Activated T-helper 1 cell treated with anti-CD3 and anti-CD28 coated beads, Interleukin-2, amount 50 U/mL, for 16 hours (primary cell): ENCODE measurements at places on chromosomes 7 and 10.

GRCh38 chr7:88480896-88481295, 174.2 kb upstream of the STEAP4 start:
- DNase-seq, result no peak

DNA sequence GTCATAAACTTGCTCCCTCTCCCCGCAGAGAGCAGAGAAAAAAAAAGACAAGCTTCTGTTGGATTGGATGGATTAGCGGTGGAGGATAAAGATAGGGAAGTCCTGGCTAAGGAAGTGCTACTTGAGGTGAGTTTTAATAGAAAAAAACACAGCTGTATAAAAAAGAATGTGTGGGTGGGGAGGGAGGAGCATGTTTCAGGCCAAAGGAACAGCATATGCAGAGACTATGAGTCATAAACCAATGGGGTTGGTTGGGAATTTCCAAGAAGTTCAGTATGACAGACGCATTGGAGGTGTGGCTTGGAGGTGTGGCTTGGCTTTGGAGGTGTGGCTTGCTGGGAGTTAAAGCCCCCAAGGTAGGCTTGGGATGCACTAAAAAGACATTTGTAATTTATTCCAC, 103.0 kb upstream of the LSM8 start:
- peak; percentile 1 for DNase-seq

GRCh38 chr10:48639632-48640031, 34.8 kb upstream of the ARHGAP22 start:
- DNase-seq, result no peak

DNA sequence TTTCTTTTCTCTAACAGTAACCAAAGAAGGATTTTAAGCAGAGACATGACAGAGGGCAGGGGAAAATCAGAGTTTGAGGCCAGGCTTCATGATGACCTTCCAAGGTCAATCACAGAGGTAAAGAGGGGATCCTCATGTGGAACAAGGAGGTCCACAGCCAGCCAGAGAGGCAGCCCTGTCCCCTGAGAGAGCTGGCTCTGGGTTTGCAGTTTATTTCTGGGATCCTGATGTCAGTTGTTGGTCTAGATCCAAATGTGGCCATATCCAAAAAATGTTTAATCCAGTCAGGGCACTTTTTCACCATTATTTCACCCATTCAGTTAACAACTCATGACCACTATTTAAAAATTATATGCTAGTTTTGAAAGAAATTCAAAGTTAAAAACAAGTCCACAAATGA, 45.6 kb downstream of the GPR141 start:
- no peak for DNase-seq

- no peak for DNase-seq
Measured at GRCh38 chr7:150811-151221, 41.6 kb upstream of the FAM20C start.

DNA sequence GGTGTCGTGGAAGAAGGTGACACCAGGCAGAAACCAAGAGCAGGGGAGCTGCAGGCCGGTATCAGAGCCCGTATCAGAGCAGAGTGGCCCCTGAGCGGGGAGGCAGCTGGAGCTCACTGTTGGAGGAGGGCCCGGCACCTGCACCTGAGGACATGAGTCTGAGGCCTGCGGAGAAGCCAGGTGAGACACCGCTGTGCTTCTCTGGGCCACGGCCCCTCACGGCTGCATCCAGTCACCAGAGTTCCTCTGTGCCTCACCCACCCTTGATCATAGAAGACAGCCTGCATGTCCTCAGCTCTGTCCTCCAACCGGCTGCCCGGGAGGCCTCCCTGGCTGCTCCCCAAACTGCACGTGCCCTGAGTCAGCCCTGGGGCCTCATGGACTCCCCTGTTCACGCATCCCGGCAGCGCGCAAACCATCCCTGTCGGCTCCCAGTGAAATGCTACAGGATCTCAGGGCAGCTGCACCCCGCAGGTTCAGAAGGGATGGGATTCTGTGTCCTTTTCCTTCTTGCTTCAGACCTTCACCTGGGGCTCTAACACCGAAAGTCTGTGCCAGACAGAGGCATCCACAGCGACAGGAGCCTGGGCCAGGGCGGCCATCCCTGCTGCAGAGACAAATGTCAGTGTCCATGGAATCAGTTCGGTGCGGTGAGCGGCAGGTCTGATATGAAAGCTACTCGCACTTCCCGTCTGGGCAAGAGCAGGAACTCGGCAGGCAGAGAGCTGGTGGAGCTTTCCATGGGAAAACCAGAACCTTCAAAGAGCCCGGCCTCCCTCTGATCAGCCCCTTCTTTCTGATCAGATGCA, 111.9 kb upstream of the FAM20C start:
- DNase-seq, result no peak

- no peak for DNase-seq
Measured at GRCh38 chr7:131466735-131467365, 89.6 kb downstream of the PODXL start.

GRCh38 chr10:16954280-16955030, 137.2 kb upstream of the RSU1 start:
- DNase-seq, result no peak

DNA sequence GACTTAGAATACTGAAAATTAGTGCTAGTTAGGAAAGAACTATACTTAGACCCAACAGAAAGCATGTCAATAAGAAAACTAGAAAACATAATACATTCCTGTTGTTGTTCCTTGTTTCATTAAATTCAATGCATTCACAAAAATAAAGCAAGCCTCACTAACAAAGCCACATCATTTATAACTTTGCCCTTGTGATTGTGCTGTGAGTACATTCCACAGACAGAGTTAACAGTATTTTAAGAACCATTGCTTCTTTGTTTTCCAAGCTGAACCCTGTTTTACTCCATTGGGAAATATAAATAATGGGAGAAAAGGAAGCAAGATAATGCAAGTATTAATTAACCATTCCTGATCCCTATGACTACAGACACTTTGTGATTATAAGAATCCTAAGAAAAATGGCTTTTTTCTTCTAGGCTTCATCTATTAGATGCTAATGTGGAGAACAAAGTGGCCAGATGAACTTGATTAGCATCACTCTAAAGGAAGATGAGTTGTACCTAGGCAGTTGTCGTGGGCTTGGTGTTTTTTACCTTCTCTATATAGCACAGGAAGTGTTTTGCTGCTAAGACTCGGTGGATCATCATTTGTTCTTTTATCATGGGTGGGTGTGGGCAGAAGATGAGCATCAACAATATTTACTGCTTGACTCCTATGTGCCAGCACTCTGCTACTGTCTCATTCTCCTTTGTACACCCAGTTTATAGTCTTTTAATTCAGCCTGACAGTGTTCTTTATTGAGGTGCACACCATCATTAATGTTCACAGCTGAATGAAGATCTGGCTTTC, 34.2 kb upstream of the ZNRF2 start:
- no peak for DNase-seq

DNA sequence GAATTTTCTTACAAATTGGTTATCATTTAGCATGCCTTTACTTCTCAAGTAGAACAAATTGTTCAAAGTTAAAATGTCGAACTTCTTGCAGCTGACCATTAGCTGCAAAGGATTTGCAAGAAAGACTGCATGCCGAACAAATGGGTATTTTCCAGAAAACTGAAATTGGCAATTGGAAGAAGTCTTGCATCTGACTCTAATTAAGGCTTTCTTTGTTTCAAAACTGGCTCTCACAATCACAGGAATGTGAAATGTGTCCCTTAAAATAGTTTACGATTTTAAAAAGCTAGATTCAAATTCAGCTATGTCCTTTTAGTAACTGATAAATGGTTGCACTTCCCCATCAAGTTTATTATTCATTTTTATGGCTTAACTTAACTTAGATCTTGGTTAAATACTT, 207.9 kb downstream of the ARL4A start:
- no peak for DNase-seq

GRCh38 chr7:20730611-20731010, 56.1 kb downstream of the SP8 start:
- no peak for DNase-seq

- DNase-seq, result no peak
Measured at GRCh38 chr10:78169214-78169613, 135.6 kb downstream of the RPS24 start.

DNA sequence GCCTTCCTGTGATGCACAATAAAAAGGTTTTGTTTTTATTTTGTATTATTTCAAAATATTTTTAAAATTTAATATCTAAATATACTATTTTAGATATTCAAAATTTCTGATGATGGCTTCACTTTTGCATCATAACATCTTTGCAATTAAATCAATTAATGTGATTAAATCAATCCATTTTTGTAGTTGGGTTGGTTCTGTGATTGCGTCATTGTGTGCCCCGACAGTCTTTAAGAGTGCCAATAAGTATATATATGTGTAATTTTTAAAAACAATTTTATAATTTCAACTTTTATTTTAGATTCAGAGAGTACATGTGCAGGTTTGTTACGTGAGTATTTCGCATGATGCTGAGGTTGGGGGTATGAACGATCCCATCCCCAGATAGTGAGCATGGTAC, 70.5 kb downstream of the SEPTIN14 start:
- no peak for DNase-seq

DNA sequence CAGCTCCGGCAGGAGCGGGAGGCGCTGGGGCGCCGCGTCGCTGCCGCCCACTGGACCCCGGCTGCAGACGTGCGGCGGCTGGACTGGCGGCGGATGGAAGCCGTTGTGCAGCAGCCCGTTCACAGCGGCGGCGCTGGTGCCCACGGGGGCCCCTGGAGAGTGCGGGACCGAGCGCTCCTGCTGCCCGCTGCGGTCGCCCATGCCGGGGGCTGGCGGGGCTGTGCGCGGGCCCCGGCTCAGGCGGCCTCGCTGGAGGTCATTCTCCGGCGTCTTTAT, 413 bp downstream of the PANK1 start:
- DNase-seq, result no peak

GRCh38 chr10:107894516-107894915, 730.0 kb upstream of the SORCS1 start:
- DNase-seq, result no peak

- DNase-seq, result no peak
Measured at GRCh38 chr7:151135525-151135845, 32.0 kb downstream of the GBX1 start.

DNA sequence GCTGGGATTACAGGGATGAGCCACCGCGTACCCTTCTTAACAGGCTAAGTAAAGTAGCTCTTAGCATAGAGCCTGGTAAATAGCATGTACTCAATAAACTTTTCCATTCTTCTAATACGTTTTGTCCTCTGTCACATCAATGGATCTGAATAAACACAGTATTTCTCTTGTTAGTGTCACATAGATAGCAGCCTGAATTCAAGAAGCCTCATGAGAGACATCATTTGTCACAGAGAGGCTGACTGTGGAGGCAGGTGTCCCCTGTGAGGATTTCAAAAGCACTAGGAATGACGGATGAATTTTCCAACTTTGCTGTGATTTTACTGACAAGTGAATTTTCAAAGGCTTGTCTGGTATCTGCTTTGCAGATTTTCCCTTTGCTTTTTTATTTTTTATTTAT, 82.6 kb upstream of the CDC14C start:
- DNase-seq, result no peak

GRCh38 chr10:84308481-84309304, 19.7 kb upstream of the CCSER2 start:
- no peak for DNase-seq

- DNase-seq, result no peak
Measured at GRCh38 chr10:82796510-82796909, 921.5 kb downstream of the NRG3 start.

- DNase-seq, result no peak
Measured at GRCh38 chr10:89296220-89296648, 5.6 kb upstream of the IFIT2 start.

GRCh38 chr7:111840528-111840927, 278.2 kb upstream of the IMMP2L start:
- DNase-seq, result no peak
